SK-N-DZ (cell line): ENCODE measurements at places on chromosomes 5 and 9.

DNA sequence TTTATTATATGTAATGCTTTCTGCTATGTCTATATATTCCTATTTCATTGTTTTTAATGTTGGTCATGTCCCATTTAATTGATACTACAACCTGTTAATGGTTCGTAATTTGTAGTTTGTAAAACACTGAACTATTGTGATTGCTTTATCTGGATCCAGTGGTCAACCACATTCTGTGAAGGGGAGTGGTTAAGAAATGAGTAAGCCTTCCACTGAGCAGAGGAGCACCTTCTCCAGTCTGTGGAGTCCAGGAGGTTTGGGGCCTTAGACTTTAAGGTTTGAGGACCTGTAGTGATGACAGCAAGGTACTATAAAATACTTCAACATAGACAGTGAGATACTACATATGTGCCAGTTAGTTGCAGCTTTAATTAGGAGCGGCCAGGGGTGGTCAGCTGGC, 67.7 kb upstream of the RAD23B start:
- DNase-seq = no peak

DNA sequence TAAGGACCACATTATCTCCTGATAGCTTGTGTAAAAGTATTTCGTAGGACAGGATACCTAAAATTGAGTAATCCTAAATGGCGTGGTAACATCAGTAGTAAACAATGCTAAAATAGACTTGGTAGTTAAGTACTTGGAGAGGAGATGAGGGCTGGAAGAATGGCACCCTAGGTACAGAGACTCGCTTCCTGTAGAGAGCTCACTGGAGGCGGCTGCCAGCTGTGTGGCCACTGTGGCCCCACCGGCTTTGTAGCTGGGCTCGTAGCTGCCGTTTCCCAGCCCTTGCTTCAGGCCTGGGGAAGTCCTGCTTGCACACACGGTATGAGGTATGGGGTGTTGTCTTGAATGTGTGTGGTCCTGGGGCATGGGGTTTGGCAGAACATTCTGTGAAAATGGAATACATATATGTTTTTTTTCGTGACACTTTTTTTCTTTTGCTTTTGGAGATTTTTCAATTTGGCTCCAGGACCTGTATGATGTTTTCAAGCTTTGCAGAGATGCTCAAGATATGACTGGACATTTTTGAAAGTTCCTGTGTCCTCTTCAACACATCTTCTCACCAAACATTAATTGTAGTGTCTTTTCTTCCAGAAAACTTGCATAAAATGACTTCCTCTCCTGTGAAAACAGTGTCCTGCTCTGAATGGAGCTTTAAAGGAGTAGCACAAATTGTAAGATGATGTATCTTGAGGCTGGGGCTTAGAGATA, 58.0 kb downstream of the RCL1 start:
- DNase-seq = no peak

DNA sequence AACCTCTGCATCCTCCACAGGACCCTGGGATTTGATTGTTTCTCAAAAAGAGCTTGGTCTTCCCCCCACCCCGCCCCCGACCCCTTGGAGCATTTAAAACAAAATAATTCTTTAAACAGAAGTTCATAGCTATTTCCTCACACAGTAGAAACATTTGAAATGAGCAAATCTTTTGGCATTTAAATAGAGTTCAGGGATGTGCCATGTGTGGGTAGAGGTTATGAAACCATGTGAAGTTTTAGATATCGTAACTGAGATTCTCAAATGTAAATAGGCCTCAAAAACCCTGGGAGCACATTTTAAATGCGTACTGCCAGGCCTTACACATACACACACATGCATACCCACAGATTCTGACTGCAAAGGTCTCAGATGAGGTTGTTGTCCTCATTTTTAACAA, 66.5 kb downstream of the EPB41L4B start:
- DNase-seq = no peak

- DNase-seq = no peak
These were observed 26.0 kb upstream of the TTLL11 start for GRCh38 chr9:122119166-122119521.

GRCh38 chr5:13278148-13278547, 666.3 kb downstream of the DNAH5 start:
- no peak for DNase-seq

DNA sequence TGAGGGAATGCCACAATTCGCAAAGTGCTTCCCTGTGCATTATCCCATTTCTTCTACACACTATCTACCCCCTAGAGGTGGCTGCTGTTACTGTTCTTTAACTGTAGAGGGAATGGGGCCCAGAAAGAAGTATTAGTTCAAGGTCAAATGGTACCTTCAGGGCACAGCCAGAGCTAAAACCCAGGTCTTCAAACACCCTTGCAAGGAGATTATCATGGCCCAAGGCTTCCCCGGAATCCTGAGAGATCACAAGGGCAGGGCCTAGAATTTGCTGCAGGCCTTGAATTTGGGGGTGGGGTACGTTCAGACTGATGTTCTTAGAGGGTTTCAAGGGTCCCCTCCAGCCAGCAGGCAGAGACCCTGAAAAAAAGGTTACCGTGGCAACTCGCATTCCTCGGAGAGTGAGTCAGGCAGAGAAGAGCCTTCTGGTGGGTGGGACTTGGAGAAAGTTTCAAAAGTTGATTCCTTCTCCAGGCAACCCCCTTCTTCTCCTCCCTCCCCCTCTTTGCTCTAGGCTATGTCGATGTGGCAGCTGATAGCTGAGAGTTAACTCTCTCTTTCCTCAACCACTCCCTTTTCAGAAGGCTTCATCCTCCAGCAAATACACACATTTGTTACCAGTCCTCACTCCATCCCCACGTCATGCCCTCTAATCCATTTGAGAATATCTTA, 1.9 kb downstream of the SPARC start:
- no peak for DNase-seq

DNA sequence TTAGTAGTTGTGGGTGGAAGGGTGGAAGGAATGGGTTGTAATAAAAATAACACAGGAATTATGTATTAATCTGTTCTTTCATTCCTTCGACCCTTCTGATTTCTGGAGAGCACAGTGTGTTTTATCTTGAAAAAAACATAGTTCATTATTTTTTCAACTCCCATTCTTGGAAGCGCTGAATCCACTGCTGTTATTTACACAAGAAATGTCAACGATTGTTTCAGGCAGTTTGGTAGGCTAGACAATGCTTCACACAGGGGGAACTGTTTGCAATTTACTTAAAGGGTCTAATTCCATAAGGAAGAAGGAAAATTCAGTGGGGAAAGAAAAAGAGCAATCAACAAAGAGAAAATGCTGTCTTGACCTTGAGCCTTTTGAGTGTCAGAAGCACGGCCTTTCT, 142.9 kb downstream of the TLE1 start:
- DNase-seq = no peak

DNA sequence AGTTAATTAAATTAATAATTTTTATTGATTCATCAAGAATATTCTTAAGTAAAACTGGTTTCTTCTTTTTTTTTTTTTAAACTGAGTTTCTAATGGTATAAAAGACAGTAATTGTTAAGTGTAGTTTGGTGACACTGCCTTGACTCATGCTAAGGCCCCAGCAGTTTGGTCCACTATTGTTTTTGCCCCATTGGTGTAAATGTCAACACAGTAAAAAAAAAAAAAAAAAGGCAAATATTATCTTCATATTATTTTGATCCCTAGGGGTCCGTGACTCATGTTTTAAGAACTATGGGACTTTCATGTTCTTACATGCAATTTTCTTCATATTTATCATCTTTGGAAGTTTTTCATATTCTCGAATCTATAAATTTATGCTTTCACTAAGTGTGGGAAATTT, 29.2 kb upstream of the JAK2 start:
- no peak for DNase-seq

GRCh38 chr9:116020801-116021200, 132.8 kb upstream of the PAPPA start:
- DNase-seq = no peak

- no peak for DNase-seq
These were observed 300.9 kb downstream of the RFX3 start for GRCh38 chr9:3224931-3225330.

- DNase-seq = no peak
These were observed 41.8 kb downstream of the GRAMD2B start for GRCh38 chr5:126464959-126465358.

- DNase-seq = no peak
These were observed 2.3 kb downstream of the SMIM3 start for GRCh38 chr5:150780816-150781221.

DNA sequence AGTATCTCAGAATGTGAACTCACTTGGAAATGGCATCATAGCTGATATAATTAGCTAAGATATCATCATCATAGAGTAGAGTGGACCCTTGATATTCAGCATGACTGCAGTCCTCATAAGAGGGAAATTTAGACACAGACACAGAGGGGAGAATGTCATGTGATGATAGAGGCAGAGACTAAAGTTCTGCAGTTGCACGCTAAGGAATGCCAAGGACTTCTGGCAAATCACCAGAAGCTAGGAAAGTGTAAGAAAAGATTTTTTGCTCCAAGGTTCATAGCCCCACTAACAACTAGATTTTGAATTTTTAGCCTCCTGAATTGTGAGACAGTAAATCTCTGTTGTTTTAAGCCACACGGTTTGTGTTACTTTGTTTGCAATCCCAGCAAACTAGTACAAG, 612.6 kb upstream of the ST8SIA4 start:
- DNase-seq = no peak

DNA sequence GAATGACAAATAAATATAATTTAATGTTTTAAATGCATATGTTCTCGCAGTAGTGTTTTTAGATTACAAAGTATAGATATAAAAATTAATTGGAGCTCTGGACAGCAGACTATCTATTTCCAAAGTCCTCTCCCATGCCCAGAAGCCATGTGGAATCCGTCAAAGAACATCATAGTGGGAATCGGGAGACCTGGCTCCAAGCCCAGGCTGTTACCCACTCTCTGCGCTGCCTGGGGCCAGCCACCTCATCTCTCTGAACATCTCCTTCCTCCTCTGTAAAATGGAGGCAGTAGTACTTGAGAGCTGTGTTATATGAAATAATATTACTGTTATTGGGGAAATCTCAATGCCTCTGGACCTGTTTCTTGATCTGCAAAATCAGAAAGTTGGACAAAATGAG, 58.1 kb upstream of the SLC30A5 start:
- peak; percentile 60 for DNase-seq

- no peak for DNase-seq
These were observed 55.1 kb downstream of the MRPL36 start for GRCh38 chr5:1744393-1745122.

- no peak for DNase-seq
These were observed 58.3 kb downstream of the TRIO start for GRCh38 chr5:14201325-14202045.

GRCh38 chr9:76166526-76166925, 227.7 kb downstream of the RFK start:
- no peak for DNase-seq

GRCh38 chr5:31487506-31487905, 44.4 kb downstream of the DROSHA start:
- no peak for DNase-seq

- DNase-seq = no peak
These were observed 66.9 kb upstream of the UBTD2 start for GRCh38 chr5:172350212-172351181.

DNA sequence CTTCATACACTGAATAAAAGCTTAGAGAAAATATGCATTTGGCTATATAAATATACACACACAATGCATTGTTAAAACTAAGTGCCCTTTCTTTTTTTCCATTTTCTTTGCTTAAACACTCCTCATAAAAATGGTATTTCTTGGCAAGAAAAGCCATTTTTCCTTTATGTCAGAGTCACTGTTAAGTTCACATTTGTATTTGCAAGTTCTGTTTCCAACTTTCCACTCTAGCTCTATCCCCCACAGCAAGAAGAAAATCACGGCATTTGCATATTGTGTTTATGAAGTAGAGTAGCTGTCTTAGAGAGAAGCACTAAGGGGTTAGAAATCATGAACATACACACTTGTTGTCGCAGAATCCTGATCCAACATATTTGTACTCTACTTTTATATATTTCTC, 662.1 kb upstream of the MEF2C start:
- no peak for DNase-seq

GRCh38 chr9:33907347-33907746, 90.4 kb downstream of the UBE2R2 start:
- DNase-seq = no peak

- DNase-seq = no peak
These were observed 55.0 kb downstream of the ECPAS start for GRCh38 chr9:111429175-111429574.

- no peak for DNase-seq
These were observed 53.6 kb upstream of the PHF2 start for GRCh38 chr9:93522736-93523135.

- no peak for DNase-seq
These were observed 132.9 kb upstream of the SLC30A5 start for GRCh38 chr5:68960961-68961360.

DNA sequence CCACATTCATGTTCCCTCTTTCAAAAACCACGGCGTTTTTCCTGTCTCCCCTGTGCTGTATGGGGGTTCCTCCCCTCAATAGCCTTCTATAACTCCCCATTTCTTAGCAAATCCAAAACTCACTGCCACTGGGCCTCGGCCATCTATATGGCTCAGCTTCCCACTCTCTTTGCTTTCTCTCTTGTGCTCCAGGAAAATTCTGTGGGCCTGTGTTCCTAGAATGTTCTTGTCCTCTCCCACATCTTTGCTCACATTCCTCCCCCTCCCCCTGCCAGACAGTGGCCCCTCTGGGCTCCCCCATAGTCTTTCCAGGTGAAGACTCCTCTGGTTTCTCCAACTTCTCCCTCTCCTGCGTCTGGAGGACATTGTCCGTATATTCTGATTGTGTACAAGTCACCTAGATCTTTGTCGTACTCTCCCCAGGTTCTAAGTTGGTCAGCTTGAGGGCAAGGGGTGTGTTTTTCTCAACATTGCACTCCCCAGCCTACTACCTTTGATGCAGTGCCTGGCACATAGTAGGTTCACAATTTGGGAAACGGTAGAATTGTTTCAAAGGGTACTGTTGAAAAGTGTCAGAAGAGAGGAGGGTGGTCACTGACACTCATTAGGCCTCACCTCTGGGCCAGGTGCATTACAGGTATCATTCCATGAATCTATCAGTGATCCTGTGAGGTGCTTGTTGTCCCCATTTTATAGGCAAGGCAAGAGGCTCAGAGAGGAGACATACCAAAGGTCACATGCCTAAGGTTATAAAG, 3.7 kb upstream of the DUSP1 start:
- no peak for DNase-seq

DNA sequence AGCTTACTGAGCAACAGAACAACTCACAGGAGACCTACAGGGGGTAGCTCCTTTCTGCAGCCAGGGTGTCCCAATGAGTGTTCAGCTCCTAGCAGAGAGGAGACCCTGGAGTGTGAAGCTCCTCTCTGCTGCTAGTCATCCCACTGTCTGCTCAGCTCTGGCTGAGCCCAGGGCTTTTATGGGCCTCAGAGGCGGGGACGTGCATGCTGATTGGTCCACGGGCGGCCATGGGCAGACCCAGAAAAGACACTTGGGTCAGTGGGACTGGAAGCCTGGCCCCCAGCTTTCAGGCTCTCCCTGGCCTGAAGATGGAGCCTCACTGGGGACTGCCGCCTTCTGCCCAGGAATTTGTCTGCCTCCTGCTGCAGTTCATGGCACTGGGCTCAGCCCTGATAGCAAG, 40.6 kb downstream of the TSPAN17 start:
- DNase-seq = no peak

DNA sequence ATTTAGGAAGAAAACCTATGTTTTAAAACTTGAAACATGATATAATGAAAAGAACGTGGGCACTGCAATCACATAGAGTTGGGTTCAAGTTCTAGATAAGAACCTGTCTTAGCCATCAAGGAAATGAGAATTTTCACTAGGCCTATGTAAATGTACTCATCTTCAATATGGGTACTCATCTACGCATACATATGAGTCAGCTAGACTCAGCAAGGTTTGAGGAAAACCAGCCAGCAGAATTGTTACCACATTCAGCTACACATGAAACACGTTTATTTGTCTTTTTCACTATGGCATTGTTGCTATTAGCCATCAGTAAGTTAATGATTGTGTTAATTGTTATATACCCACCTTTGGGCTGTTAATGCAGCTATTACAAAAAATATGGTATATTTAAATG, 146.3 kb downstream of the CHSY3 start:
- DNase-seq = no peak
